ENCODE measurements at places on chromosomes 4 and X.

- peak; percentile 87 for DNase-seq
These were observed 29.6 kb downstream of the TRIM2 start for GRCh38 chr4:153233761-153234371.

DNA sequence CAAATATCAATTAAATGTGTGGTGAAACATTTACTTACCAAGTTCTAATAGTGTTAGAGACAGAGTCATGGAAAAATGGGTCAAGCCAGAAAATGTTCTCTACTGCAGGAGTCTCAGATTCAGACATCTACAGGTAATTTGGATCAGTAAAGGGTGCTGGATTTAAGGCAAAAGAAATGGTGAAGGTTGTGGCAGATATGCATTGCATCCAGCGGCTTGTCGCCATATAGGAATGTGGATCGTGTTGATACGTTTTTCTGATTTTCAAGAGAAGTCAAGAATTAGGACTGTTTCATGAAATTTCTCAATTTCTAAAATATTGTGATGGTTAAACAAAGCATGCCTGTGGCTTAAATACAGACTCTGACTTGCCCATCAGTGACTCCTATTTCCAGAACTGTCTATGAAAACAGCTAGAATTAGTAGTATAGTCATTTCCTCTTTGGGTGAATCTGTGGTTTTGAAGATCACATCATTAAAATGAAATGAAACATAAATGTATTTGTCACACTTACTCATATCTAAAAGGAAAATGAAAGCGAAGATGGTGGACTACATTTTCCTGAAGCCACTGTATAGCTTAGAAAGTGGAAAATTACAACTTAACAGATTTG lies 110.1 kb upstream of the VEGFC start:
- DNase-seq: peak; percentile 98

DNA sequence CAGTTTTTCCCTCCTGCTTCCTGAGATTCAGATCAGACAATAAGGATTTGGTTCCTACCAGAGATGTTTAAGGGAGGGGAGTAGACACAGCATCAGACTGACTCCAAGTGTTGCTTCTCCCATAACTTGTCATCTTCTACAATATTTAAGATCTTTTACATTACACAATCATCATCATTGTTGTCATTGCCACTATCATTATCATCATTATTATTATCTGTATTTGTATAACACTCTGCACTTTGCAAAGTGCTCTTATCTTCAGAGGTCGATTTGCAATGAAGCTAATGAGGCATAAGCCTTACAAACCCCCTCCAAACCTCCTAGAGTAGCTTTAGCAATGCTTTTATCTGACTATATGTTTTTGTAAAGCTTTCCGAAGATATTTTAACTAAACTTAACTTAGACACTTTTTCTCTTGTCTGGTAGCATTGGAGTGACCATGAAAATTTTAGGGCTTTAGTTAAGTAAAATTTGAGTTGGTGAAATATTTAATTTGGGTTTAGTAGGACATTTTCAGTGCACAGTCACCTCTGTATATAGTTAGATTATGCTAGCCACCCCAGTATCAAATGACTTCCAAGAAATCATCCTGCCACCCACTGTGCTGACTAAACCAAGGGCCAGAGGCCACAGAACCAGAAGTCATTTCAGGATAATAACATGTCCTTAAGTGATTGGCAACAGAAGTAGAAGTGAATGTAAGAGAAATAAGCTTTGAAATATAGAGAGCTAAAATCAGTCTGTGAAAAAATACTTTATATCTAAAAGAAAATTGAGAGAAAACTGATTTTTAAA lies 124.2 kb upstream of the NRK start:
- DNase-seq: no peak

DNA sequence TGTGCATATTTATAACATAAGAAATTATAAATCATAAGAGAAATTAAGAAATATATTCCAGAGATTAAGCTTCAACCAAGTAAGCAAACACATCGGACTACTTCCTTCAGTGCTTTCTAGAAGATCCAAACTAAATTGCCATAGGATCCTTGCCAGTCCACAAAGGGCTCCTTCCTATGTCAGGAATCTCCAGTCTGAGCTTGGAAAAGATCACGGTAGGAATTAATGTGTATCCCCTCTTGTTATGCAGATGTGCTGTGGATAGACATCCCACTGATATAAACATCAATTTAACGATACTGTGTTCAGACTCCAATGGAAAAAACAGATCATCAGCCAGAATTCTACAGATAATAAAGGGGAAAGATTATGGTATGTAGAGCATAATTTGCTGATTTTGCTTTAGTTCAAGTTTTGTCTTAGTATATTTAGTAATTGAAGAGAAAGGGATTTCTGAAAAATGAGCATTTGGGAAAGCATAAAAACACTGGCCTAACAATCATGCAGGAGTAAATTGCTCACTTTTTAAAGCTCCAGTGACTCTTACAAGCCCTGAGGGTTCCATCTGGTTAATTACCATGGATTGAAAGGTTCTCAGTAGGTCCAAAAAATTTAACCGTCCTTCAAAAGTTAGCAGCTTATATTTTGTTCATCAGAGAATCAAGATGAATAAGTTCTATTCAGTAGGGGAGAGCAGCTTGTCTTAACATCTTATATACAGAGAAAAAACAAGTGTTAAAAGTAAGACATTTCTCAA lies 65.9 kb downstream of the HHIP start:
- DNase-seq: no peak

- DNase-seq: no peak
These were observed 76.8 kb downstream of the LNX1 start for GRCh38 chr4:53514509-53514908.

DNA sequence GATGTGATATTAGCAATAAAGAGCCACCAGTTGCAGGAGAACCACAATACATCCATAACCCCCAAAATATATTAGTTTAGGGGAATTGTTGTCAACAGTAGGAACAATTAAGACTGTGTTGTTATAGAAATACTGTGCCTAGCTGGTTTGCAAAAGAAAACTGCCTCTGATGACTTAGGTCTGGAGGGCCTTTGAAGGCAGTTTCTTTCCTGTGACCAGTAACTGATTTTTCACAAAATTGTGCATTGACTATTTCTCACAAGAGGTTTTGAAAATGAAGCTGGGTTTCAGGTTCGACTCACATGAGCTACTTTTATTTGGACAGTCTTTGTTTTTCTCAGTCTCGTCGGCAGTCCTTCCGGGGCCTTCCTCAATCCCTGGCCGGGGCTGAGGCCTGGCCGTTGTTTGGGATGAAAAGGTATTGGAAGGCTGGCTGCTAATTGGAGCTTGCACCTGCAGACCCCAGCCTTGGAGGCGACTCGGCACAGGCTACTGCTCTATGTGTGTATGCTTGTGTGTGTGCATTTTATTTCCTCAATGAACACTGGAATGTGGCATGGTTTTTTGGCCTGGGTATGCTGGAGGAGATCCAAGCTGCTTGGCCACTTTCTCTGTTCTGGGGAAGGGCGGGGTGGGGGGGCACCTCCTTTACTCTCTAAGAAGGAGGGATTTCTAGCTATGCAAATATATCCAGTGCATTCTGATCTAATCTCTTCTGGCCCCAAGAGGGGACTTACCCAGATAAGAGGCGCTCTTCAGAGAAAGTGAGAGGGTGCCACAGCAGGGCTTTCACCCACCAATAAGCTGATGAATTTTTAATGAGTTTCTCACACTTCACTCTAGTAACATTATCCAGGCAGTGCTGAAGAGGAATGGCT lies 49.5 kb upstream of the LNX1 start:
- no peak for DNase-seq

GRCh38 chr4:73451404-73451803 lies 15.4 kb downstream of the AFP start:
- DNase-seq: peak; percentile 51

DNA sequence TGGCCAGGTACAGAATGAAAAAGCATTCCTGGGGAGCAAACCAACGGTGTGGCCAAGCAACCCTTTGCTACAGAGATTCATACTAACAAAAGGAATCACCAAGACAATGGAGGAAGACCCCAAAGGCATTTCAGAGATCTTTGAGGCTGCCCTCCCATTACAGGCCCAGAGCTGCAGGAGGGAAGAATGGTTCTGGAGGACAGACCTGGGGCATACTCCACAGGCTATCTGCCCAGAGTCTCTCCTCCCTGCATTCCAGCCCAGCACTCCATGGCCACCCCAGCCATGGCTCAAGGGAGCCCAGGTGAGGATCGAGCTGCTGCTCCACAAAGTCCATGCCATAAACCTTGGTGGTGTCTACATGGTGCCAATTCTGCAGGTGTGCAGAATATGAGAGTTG lies 81.9 kb downstream of the ATP11C start:
- no peak for DNase-seq

Measured in fibroblast of skin of back (primary cell).